ENCODE measurements at places on chromosomes 13 and 19.
A peak's percentile ranks its signal among the peaks of the same experiment; 100 is the strongest.

GRCh38 chr19:44401139-44402115, at the start of gene ZNF285:
Gene ZNF285 (minus strand): TSS chr19:44401608. CDS start chr19:44397213, 4,395 bp downstream.
- DNase-seq, result peak; percentile 36

DNA sequence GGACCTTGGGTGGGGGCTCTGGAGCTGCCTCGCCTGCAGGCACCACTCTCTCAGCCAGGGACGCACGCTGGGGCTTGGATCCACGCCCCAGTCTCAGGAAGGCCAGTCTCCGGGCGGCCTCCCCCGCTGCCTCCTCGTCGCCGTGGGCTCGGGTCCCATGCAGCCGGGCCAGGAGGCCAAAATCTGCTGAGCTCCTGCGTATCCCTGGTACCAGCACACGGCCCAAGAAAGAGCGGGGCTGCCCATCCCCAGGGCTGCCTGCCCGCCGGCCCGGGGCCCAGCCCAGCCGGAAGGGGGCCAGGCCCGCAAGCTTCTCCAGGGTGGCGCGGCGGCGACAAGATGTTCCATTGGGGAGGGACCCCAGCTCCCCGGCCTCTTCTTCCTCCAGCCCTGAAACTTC, 6.7 kb downstream of the EXOC3L2 start:
- no peak for DNase-seq

DNA sequence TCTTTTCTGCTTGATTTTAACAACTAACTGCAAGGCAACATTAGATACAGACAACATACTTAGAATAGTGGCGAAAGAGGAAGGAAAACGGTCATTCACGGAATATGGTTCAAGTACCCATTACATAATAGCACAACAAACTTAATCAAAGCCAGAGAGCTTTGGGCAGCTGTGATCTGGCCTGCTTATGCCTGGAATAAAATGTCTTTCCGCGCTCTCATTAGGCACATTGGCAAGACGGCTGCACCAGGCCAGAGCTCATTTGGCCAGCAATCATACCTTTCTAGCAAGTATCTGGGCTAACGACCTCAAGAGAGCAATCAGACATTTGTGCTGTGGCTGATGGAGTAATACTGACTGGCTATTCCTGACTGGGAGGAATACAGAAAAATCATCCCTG, 112.8 kb downstream of the NALCN start:
- no peak for DNase-seq

DNA sequence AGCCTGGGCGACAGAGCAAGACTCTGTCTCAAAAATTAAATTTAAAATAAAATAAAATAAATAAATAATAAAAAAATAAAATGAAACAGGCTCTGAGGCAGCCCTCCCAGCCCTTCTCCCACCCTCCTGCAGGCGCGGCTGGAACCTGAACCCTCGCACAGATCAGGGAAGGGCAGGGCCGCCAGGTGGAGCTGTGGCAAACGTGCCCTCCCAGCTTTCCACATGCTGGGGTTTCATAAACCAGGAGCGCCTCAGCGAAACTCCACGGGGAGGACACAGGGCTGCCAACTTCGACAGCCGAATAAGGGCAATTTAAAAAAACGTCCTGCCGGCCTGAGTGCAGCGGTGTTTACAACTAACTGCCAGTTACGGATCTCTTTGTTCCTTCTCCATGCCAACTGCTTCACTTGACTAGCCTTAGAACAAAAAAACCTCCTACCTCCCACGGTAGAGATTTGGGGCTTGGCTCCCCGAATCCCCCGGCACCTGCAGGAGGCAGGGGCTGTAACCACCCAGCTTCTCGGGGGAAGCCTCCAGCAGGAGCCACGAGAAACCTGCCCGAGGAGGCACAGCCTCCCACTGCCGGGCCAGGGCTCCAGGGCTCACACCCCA, 15.9 kb downstream of the ZNF787 start:
- peak; percentile 24 for DNase-seq

GRCh38 chr19:4367781-4368127, 24.4 kb downstream of the MPND start:
- no peak for DNase-seq

DNA sequence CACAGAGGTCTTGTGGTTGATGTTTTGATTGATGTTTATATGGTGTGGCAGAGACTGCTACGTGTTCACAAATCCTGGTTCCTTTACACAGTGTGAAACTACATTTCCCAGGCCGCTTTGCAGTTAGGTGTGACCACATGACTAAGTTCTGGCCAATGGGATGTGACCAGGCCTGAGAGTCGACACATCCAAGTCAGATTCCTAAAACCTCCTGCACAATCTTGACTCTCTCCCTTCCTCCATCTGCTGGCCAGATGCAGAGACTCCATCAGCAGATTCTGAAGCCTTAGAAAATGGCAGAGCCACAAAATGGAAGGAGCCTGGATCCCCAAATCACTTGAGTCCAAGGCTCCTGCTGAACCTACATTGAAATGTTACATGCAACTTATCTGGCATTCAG, 12.6 kb downstream of the CD37 start:
- DNase-seq, result no peak

DNA sequence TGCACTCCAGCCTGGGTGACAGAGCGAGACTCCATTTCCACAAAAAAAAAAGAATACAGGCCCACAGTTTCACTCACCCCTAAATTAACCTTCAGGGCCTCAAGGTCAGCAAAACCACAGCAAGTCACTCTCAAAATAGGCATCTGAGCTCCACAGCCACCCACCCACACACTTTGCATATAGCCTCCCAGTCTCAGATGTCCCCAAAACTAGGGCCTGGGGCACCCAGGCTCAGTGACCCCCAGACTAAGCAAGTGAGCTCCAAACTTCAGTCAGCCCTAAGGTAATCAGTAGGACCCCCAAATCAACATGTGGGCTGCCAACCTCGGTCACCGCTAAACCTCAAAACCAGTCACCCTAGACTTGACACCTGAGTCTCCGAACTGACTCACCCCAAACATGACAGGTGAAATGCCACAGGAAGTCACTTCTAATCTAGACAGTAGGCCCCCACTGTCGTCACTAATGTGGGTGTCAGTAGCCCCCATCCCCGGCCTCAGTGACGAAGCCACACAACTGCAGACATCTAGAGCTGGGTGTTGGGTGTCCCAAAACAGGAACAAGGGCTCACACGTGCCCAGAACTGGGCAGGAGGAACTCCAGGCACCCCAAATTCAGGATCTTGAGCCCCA, 13.9 kb downstream of the RABAC1 start:
- DNase-seq, result peak; percentile 78

DNA sequence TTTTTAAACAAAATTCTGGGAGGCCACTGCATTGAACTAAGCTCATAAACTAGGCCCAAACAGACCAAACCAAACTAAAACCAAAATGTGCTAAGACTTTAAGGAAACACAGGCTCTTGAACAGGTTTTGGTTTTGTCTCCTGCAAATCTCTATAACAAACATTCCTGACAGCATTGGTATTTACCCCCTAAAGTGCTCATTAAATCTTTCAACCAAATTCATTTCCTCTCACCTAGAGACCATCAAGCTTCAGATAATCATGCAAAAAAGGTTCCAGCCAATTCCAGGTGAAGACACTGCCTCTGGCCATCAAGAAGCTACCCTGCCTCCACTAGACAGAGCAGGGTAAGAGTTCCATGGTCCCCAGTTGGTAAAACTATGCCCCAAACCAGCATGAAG, 951.2 kb upstream of the MIR17HG start:
- DNase-seq, result no peak

- no peak for DNase-seq
These were observed 76.6 kb downstream of the B3GLCT start for GRCh38 chr13:31276421-31276820.

DNA sequence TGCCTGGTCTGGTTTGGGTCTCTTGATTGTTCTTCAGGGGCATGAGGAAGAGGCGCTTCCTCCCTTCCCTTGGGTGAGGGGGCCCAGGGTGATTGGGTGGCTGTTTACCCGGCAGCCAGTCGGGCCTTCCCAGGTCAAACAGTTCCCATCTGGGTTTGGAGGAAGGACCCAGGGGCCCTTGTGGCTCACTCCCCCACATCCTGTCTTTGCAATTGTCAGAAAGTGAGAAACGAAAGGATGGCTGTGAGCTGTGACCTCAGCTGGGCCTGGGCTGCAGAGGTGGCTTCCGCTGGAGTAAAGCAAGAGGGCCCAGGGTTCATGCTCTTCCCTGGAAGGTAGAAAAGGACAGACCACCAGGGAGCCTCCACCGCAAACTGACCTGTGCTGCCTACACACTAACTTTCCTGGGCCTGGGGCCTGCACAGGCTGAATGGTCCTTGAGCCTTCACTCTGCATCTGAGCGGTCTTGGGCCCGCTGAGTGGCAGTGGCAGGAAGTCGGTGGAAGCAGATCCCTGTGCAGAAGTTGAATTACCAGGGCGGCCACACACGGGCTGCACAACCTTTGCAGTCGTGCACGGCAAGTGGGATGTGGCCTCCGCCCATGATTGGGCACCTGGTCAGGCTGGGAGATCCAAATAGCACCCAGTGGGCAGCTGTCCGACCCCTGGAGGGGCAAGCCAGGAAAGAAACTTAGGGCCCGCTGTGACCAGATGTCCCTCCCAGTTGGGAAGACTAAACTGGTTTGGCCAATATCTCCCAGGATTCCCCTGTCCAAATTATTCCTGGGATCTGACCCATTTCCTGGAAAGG, 5.3 kb upstream of the CD79A start:
- DNase-seq, result peak; percentile 42

- DNase-seq, result no peak
These were observed 36.3 kb downstream of the SHISA2 start for GRCh38 chr13:26015271-26016125.

GRCh38 chr19:47309608-47310007, at the start of gene C5AR1:
Gene C5AR1 (plus strand): TSS chr19:47309861. CDS start chr19:47309896, 35 bp downstream.
- DNase-seq, result no peak

GRCh38 chr13:99792079-99792921, 179.3 kb downstream of the ZIC5 start:
- no peak for DNase-seq

DNA sequence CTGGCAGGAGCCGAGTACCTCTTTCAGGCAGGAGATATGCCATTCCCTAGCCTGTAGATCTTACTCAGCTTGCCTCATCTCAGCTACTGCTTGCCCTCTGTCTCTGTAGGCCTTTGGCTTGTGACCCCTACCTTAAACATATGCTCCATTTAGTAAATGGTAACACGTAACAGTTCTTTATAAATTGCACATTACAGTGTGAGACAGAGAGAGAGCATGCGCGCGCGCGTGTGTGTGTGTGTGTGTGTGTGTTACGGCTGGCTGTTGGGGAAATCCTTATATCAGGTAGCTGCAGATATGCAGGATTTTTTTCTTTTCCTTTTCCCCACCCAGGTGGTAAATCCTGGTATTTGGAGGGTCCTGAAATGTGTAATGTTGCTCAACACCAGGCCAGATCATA, 4.2 kb downstream of the SPINT2 start:
- no peak for DNase-seq

- peak; percentile 93 for DNase-seq
These were observed 700 bp upstream of the SLC25A23 start for GRCh38 chr19:6460099-6460884.

GRCh38 chr19:45323671-45324081, 1.0 kb upstream of the CKM start:
- no peak for DNase-seq

DNA sequence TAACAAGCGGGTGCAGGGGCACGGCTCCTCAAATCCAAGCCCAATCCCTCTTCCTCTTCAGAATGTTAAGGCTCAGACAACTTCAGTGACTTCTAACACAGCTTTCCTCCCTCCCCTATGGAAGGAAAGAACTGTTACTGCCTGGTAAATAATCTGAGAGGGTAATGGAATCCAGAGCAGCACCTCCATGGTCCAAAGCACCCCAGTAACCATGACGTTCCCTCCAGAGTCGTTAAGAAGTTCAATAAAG, 969 bp downstream of the AKT2 start:
- no peak for DNase-seq

DNA sequence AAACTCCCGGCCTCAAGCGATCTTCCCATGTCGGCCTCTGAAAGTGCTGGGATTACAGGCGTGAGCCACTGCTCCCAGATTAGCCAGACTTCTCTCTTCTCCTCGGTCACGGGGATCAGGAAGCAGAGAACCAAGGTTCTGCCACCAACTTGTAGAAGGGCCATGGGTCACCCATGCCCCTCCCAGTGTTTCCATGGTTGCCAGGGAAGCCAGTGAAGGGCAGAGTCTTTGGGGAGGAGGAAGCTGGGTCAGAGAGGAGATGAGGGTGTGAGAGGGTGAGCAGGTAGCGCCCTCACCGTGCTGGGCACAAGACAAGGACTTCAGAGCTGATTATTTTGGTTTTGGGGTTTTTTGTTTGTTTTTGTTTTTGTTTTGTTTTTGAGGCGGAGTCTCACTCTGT, 77.1 kb downstream of the GNG7 start:
- no peak for DNase-seq

DNA sequence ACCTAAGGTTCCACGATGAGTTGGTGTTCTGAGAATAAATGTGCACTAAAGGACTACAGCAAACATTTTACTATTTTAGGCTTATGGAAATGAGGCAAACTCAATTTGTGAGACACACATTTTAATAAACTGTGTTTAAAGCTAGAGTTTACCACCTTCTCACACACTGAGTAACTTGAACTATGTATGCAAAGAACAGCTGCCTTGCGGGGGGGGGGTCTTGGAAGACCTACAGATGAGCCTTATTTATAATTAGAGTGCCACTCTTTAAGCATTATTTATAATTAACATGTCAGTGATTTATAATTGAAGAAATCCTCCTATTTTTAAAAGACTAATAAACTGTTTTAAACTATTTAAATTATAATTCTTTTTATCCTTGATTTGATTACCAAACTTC, 300.4 kb downstream of the DLEU7 start:
- DNase-seq, result no peak

GRCh38 chr13:110269509-110270185, 37.3 kb downstream of the COL4A1 start:
- no peak for DNase-seq

- no peak for DNase-seq
These were observed 36.7 kb downstream of the CARD8 start for GRCh38 chr19:48218997-48219396.
